ENCODE measurements at places on chromosomes 11 and 22. TPM values are rescaled to one million over a fixed set of nuclear protein-coding genes. Genes with fewer than 3 reads are reported as not detected.

The SAA2 gene
- total RNA-seq, result not detected

The LUZP2 gene
- total RNA-seq, result not detected

The TMPRSS6 gene
- total RNA-seq, result 3.8 TPM

The ELF5 gene
- 20.4 TPM for total RNA-seq

All from suprapubic skin (tissue), 4 donors.